Posterior vena cava (tissue), 2 donors: ENCODE measurements at places on chromosomes 7 and 10. TPM values are rescaled to one million over a fixed set of nuclear protein-coding genes. Genes with fewer than 3 reads are reported as not detected.

Gene KCNK18
- not detected for total RNA-seq

Gene PNLIP
- total RNA-seq = 4.8 TPM

DNA sequence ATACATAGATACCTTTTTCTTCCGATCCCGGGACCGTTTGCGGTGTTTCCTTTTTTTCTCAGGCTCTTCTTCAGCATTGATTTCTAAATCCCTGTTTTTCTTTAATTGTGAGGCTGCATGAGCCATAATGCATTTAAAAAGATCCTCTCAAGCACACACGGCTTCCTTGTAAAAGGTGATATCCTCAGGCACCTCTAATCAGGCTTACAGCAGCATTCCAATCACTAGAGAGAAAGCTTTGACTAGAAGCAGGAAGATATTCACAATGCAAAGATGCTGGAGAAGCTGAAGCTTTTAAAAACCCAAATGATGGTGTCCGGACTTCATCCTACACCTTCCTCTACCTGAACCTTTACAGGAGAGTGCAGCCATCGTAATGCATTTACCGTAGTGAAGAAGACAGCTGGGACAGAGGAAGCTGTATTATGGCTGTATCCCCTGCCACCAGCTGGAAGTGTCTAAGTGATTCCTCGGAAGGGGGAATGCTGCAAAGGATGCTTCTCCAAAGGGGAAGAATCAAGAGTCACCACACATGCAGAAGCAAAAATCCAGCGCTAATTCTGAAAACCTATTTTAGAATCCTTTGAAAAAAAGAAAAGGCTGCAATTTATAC is at the start of gene ANK3:
Gene ANK3 (minus strand): TSS at position 463 of the 613 bp plus-strand sequence. CDS start 337 bp downstream, at position 126.
- no peak for DNase-seq

DNA sequence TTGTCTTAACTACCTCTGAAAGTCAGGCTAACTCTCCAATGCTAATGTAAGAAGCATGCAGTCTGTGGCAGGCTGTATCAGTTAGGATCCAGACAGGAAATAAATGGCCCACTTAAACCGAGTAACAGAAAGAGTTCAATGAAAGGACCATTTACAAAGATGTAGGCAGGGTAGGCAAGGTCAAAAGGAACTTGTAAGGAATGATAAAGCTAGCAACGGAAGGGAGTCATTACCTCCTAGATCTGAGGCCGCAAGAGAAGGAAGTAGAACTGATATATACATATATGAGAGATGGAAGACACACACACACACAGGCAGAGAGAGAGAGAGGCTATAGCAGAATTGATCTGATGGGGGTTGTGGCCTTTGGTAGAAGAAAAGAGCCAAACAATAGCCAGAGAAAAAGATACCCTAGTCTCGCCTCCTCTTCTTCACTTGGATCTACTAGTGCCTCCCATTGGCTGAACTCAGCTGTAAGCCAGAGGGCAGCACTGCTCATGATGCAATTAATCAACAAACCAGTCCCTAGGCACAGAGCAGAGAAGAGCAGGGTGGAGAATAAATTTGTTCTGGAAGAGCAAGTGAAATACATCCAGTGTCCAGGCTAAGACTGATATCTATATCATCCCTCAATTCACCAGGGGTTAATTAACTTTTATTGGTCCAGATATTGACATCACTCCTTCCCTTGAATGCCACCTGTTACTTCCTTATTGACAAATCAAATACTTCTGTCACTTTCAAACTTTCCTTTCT is 91.2 kb downstream of the LSMEM1 start:
- DNase-seq = no peak

Gene SCART1
- total RNA-seq = 3.4 TPM

DNA sequence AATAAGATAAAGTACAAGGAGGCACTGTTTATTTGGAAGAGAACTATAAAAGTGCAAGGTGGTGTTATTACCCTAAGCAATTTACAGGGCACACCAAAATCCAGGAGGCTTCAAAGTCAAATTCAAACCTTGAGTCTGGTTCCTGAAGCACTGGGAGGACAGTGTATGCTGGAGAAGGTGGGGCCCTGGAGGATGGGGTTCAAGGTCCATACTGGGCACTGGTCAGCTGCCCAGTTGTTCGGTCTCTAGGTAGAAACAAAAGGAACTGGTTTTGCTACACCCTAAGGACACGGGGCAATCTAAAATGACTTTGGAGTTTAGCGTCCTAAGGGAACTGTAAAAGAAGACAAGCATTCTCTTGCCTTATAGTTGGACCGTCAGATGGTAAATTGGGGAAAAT is 78.4 kb upstream of the ELMO1 start:
- no peak for DNase-seq

Gene DENND10
- total RNA-seq = 19.5 TPM

GRCh38 chr10:104403636-104404035 is 50.0 kb downstream of the CFAP58 start:
- no peak for DNase-seq

GRCh38 chr7:150876817-150877526 is 24.7 kb downstream of the AOC1 start:
- DNase-seq = no peak

DNA sequence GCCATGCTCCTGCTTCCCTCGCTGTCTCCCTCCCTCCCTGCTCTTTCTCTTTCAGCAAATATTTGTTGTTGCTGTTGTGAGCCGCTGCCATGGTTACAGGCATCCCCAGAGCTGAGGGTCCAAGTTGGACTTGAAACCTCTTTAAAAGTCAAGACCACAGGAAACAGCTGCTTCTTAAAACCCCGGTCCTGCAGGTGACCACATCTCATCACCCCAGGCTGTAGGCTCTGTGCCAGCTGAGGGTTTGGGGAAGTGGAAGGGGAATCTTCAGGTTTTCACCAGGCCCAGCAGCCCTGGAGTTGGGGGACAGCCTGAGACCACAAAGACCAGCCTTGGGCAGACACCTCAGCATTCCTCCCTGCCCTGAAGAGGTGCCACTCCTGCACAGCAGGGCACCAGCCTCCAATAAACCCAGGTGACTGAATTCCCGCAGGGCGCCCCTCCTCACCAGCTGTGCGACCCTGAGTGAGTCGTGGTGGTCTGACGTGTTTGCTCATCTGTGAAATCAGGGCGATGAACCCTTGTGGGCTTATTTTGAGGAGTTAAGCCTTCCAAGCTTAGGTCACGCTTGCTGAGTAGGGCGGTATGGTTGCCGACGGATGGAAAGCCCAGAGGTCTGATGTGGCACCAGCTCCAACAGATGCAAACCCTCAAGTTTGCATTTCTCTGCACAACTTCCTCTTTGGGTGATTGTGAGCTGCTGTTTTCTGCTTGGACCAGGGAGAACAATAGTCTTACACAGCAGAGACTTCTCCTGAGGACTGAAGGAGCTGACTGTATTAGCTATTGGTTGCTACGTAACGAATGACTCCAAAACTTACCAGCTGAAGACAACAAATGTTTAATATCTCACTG is 24.8 kb downstream of the NPTX2 start:
- no peak for DNase-seq

Gene SAP25
- 5.0 TPM for total RNA-seq

GRCh38 chr7:75879771-75880184 is 944 bp downstream of the RHBDD2 start:
- no peak for DNase-seq

GRCh38 chr7:47577321-47577919 is 4.5 kb downstream of the TNS3 start:
- no peak for DNase-seq

Gene GPR26
- total RNA-seq = not detected

- no peak for DNase-seq
Observed at GRCh38 chr10:15719049-15719898, 448 bp downstream of the ITGA8 start.

GRCh38 chr7:22894546-22894945 is 71.9 kb upstream of the TOMM7 start:
- no peak for DNase-seq

Gene ALOX5
- 20.1 TPM for total RNA-seq

DNA sequence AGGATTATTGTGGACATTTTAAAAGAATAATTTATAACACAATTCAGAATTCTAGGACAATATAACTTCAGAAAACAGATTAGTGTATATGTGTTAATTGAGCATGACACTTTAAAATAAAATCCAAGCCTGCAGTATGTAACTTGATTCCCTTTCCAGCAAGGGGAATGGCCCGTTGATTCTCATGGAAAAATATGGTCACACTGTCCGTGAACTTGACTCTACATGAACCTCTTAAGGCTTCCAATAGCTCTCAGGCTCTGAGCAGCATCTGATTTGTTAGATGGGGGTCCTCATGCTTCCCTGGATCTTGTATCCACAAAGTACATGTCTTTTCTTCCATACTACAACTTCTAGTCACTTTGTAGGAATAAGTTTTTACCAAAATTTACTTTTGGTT is 85.5 kb upstream of the AKR1E2 start:
- no peak for DNase-seq
